ENCODE measurements at places on chromosomes 3 and 15.

DNA sequence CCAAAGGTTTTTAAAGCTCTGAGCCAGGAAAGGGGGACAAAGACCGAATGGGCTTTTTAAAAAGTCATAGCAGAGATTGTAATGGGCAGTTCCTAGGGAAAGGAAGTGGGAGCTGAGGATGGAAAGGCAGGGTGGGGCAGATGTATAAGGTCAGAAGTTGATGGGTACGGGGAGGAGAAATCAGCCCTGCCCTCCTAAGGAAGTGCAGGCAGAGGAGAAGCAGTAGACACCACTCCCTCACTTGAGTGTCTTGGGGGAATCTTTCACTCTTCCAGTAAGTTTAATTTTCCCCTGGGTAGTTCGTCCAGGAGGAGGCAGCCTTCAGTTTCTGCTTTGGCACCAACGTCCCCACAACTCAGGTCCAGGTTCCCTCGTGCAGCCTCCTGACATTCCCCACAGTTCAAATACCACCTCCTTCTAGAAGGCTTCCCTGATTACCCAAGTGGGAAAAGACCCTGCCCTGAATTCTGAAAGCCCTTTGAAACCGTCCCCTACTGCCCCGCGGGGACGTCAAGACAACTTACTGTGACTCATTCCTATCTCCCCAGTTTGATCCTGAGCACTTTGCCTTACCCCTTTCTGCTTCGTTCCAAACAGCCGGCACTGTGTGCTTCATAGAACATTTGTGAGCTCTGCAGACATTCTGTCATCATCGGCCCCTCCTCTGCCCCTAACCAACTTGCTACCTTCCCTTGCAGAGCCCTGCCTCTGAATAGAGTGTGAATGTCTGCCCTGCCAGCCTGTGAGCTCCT is 14.3 kb upstream of the SRP14 start:
- no peak for DNase-seq

DNA sequence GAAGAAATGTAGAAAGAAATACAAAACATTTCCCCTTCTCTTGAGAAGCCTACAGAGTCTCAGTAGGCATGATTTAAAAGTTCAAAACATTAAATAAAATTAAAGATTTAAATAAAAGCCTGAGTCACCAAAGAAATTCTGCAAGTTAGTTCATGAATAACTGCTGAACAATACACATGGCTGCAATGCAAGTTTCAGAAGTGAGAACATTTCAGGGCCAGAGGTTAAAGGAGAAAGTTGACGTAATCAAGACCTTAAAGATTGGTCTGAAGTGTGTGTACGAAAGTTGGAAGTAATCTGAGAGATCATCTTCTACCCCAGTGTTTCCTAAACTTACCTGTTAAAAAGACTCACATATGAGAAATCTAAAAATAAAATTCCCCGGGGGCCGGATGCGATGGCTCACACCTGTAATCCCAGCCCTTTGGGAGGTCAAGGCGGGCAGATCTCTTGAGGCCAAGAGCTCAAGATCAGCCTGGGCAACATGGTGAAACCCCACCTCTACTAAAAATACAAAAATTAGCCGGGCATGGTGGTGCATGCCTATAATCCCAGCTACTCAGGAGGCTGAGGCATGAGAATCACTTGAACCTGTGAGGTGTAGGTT is 108.7 kb upstream of the PHLDB2 start:
- DNase-seq, result no peak

DNA sequence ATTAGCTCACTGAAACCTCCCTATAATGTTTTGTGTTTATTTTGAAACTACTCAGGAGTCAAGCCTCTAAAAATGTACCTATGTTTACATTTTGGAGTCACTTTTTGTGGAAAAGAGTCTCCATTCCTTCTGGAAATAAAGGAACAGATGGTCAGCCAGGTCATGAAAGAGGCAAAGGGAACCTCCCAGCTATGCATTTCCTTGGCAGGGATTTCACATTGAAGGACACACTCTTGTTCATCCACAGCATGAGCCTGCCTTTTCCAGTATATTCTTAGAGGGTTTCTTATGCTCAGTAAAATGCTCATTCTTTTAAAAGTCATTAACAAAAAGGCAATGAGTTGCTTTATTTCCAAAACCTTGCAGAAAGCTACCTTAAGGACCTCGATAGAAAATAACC is 20.8 kb downstream of the STAC start:
- no peak for DNase-seq

- no peak for DNase-seq
Observed at GRCh38 chr15:83053151-83053550, 13.9 kb downstream of the BTBD1 start.

DNA sequence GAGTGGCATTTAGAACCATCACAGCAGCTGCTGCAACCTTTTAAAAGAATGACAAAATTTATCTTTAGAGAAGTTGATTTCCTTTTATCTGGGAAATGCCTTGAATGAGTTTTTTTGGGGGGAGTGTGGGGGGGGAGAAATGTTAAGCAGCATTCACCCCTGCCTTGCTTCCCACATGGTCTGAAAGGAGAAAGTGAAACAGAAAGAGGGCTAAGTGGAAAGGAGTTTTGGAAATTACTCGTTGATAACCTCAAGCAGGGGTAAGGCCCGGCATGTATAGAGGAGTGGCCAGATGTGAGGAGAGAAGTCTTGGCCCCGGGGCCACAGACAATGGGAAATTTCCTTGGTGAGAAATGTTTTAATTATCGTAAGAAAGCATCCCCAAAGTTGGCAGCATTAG is 23.5 kb downstream of the B3GALNT1 start:
- no peak for DNase-seq

DNA sequence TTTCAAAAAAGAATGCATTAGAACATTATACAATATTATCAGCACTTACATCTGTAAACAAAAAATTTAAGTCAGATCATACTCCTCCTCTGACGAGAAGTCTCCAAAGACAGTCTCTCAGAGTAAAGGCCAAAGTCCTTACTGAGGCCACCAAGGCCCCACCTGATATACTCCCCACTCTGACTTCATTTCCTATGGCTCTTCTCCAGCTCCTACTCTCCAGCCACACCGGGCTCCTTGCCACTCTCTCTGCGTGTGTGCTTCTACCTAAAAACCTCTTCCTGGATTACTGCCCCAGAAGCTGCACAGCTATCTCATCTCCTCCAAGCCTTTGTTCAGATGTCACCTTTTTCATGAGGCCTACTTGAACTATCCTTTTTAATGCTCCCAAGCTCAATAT is 5.0 kb downstream of the DCP1A start:
- DNase-seq, result no peak

- DNase-seq, result no peak
Observed at GRCh38 chr3:63069806-63070475, 194.7 kb upstream of the CADPS start.

DNA sequence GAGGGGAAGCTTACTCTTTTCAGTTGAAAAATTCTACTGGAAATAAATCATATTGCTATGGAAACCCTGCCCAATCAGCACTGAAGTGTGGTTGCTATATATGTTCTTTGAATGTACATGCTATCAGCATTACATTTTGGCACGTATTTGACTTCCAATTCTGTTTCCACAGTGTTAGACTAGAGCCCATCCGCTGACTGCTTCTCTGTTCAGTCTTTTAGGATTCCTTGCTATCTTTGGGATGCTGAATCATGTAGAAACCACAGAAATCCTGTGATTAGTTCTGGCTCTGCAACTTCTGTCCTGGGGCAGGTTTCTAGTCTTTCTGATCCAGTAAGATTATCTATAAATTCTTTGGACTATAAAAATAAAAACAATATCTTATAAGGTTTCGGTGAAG is 128.2 kb upstream of the SLC7A14 start:
- no peak for DNase-seq

- DNase-seq, result no peak
Observed at GRCh38 chr3:181616088-181617070, 95.3 kb upstream of the SOX2 start.

- DNase-seq, result no peak
Observed at GRCh38 chr3:79038057-79038456, 729.7 kb downstream of the ROBO1 start.

DNA sequence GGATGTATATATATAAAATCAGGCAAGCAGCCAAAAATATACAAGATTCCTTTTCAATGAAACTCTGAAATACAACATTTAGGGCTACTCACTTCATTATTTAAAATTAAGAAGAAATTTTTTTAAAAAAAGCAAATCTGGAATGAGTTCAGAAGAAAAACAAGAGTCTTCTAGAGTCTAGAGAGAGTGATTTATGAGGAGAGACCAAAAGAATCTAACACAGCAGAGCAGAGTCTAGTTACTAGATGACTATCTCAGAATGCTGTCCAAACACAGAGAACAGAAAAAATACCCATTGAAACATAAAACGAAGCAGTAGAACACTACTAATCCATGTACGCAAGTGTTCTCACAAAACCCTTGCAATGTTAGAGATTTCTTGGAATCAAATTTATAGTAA is 275.2 kb upstream of the CBLB start:
- no peak for DNase-seq

GRCh38 chr3:41808152-41808551 is 153.8 kb downstream of the ULK4 start:
- no peak for DNase-seq

GRCh38 chr15:87167706-87168105 is 1088.0 kb downstream of the AGBL1 start:
- DNase-seq, result no peak

GRCh38 chr3:160196511-160197104 is 28.6 kb upstream of the C3orf80 start:
- DNase-seq, result no peak

DNA sequence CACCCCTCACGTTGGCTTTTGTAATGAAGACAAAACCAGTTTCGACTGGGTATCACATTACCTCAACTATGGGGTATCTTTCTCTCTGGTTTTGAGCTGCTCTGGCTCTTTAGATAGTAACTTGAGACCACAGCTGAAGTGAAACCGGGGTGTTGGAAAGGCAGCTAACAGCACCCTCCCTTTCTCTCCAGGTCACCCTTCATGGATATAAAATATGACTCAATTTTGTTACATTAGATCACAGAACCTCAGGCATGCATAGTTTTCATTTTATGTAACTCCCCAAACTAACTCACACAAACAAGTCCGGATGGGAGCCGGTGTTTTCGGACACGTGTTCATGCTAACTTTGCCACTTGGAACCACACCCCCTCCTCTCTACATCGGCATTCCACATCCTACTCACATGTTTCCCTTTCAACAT is 90.7 kb downstream of the NR2F2 start:
- no peak for DNase-seq

DNA sequence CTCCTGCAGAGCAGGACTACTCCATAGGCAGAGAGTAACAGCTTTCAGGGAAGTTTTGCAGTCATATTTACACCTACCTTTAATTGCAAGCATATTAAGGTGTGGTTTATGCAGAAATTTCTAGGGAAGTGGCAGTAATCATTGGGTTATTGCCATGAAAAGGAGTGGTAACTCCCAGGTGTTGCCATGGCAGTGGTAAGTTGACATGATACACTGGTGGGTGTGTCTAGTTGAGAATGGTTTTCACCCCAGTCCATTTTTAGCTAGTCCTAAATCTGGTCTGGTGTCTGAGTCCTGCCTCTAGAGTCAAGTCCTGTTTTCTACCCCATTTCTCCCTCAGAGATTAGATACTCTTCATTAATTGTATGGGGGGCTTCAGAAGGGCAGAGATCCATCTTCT is 128.4 kb upstream of the GMNC start:
- no peak for DNase-seq

DNA sequence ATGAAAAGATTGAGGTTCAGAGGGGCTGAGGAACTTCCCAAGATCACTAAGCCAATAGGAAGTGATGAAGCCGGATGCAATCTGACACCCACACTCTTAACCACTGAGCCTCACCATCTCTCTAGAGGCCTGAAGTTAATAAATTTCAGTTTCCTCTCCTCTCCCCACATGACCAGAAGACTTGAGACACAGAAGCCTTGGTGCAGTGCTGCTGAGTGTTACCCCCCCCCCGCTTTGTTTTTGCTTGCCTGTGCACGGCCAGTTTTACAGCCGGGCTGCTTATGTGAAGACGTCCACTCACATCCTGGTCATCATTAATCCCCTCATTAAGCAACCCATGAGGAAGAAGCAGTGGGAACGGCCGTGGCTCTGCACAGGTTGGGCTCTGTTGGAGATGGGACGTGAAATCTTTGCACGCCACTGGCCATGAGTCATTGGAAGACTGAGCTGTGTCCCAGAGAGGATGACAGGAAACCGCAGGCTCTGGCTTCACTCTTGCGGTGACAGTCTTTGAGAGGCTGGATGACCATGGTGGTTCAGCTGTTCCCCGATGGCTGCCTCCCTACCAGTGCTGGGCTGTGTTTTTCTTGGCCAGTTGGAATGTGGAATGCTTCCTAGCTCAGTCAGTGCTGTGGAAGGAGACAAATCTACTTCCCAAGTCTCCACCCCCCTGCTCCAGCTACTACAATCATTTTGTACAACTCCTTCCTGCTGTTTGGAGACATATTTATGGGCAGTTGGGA is 232.6 kb upstream of the LRTM1 start:
- DNase-seq, result no peak

DNA sequence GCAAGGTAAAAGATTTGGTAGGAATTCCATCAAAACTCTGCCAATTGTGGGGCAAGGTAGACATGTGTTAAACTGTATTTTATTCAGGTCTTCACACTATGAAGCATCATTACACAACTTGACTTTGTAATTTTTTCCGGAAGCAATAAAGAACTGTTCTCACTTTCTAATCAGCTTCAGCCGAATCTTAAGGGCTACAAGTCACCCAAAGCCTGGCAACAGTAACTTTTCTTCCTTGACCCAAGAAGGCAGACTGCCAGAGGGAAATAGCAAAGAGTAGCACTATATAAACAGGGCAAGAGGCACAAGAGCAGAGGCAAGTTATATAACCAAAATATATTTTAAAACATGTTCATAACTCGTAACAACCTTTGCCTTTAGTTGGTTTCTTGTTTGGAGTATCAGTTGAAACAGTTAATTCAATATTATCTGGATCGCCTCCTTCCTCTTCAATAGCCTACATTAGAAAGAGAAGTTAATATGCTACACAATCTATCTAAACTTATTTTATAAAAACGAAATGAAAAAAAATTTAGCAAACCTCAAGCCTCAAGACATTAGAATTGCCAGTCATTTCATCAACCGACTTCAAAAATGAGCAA is 1.4 kb downstream of the SLTM start:
- DNase-seq, result no peak

GRCh38 chr3:63968612-63969350 is 54.5 kb downstream of the PSMD6 start:
- no peak for DNase-seq

- no peak for DNase-seq
Observed at GRCh38 chr15:57522148-57522547, 69.6 kb upstream of the MYZAP start.

DNA sequence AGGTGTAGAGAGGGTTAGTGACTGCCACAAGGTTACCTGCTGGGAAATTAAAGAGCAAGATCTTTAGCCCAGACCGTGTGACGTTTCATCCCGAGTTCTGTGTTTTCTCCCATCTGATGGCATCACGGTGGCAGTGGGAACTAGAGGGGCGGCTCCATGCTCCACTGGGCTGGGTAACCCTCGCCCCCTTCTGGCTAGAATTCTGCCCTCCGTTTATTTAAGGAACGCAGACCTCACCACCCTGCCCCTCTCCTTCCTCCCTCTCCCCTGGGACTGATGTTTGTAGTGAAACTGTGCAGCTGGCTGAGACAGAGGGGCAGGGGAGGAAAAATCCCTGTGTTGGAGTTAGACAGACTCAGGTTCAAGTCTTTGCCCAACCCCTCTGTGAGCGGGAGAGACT is 65.6 kb downstream of the ITGA11 start:
- no peak for DNase-seq

- no peak for DNase-seq
Observed at GRCh38 chr3:121707531-121708273, 41.8 kb downstream of the GOLGB1 start.

Data from activated gamma-delta T cell treated with Interleukin-2 at 50 U/mL for 16 hours (primary cell).